IPS-NIHi11 (cell line): ENCODE measurements at places on chromosomes 11 and 22.
A peak's percentile ranks its signal among the peaks of the same experiment; 100 is the strongest.

DNA sequence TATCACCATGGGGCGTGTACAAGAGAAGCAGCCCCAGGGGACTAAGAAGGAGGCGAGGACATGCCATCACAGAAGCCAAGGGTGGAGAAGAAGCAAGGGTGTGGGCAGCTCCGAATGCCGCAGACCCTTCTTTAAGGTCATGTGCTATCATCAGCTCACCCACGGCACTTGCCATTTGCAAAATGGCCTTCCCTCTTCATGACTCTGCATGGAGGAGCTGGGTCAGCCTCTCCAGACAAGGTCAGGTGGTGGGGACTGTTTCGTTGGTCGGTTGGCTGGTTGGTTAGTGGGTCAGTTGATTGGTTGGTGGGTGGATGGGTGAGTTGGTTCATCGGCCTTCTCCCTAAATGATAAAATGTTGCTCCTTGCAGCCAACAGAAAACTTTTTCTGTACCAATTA is 622.5 kb downstream of the TBC1D22A start:
- DNase-seq: no peak

- DNase-seq: peak; percentile 62
These were observed 22.8 kb downstream of the BRSK2 start for GRCh38 chr11:1412377-1413095.

GRCh38 chr11:71203681-71204080 is 48.7 kb downstream of the SHANK2 start:
- DNase-seq: no peak

DNA sequence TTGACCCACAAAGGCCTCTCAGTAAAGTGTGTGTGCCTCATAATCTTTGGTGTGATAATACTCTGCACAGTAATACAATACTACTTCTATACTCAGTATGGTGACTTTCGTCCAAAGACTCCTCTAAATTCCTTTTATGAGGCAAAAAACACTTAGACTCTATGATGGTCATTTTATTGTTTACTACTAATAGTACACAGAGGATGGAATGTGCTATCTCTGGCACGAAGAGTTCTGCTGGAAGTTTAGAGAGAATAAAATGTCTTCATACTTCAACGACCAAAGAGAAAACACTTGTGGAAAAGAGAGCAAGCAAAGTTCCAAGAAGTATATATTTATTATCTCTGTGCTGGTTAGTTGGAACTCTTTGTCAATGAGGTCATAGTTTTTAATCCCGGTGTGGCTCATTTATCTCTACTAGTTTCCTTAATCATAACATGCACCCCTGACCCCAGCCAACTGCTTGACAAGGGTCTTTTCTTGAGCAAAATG is 7.5 kb upstream of the CSTF3 start:
- DNase-seq: no peak

DNA sequence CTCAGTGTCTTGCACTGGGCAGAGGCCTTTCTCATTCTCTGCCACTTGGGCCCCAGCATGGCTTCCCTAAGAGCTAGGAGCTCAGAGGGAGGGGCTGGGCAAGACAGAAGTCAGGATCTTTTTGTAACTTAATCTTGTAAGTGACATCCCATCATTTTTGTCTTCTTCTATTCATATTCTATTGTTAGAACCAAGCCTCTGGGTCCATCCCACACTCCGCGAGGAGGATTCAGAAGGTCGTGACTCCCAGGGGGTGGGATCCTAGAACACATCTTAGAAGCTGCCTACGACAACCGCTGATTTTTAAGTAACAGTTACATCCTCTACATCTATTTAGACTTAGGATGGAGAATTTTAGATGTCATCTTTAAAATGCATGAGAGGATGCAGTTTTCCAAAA is 1.5 kb upstream of the IL17RA start:
- DNase-seq: no peak

DNA sequence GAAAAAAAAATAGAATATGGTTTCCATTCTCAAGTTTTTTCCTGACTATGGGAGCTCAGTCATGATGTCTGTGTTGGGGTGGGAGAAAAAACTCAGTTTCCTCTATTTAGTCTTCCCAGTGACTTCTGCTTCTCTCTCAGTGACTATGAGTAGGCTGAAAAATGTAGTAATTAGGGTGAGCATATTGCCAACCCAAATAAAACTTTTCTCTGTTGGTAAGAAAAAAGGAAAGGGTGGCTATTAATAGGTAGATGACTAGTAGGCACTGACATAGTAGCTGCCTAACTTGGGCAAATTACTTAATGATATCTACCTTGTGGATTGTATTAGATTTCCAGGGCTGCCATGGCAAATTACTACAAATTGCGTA is 34.2 kb upstream of the BIRC3 start:
- no peak for DNase-seq

DNA sequence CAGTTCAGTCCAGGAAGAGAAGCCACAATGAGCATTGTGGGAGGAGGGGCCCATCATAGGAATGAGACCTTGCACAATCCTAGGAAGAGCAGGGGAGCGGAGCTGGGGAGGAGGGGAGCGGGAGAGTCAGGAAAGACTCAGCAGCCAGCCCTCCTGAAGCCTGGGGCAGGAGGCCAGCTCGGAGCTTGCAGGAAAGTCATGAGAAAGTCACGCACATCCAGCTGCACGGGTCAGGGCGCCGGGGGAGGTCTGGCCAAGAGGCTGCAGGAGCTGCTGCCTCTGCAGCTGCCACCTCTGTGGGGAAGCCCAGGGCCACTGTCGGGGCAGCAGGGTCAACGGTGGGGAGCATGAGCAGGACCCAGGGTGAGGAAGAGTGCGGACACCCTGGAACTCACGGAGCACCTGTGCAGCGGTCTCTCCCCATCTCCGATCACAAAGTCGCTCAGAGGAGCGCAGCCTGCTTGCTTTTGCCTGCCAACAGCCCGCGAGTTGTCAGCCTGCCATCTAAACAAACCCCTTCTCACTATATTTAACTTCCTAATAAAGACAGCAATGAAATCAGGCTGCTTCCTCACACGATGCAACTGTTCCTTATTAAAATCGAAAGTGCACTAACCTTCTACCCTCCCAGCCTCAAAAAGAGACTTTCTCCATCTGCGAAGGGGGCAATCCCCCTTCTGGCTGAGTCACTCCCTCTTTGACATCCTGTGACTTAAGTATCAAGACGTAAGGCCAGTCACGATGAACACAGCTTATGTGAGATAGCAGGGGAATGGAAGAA is 52.9 kb upstream of the RTL6 start:
- DNase-seq: no peak

GRCh38 chr22:38327805-38328204 is 10.6 kb upstream of the CSNK1E start:
- DNase-seq: no peak

DNA sequence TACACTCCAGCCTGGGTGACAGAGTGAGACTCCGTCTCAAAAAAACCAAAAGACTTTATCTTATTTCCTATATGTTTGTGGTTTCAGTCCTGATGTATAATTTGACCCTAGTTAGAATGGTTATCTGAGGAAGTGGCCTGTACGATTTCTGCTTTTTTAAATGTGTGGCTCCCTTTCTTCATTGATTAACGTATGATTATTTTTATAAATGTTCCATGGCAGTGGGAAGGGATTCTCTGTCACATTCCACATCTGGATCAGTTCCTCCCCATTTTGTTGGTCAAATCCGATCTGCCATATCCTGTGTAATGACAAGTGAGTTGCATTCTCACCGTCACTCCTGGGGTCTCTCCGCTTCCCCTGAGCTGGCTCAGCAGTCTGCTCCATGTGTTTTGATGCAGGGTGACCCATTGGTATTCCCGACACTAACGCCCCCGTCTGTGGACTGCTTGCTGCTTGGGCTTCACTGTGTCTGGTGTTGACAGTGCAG is 20.3 kb downstream of the NEAT1 start:
- no peak for DNase-seq

- DNase-seq: no peak
These were observed 14.7 kb upstream of the CD81 start for GRCh38 chr11:2362414-2362813.

DNA sequence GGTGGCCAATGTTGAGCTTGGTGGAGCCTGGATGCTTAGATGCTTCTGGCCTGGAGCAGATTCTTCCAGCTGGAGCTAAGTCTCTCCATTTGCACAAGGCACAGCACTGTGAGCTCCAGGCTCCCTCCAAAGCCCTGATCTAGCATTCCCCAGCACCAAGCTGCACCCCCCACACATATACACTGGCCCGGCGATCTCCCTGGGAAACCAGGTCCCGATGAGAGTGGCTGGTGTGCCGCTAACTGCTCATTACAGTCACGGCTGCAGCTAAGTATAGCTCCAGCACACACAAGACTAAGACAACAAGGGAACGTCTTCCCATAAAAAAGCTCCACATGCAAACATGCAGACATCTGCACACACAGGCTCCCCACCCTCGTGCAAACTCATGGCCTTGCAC is 17.6 kb downstream of the KCNC1 start:
- DNase-seq: no peak

- DNase-seq: no peak
These were observed 828.0 kb downstream of the DLG2 start for GRCh38 chr11:84799112-84799511.
